Right hindlimb (tissue), 1 donor: ENCODE measurements at places on chromosomes 13 and 19.

DNA sequence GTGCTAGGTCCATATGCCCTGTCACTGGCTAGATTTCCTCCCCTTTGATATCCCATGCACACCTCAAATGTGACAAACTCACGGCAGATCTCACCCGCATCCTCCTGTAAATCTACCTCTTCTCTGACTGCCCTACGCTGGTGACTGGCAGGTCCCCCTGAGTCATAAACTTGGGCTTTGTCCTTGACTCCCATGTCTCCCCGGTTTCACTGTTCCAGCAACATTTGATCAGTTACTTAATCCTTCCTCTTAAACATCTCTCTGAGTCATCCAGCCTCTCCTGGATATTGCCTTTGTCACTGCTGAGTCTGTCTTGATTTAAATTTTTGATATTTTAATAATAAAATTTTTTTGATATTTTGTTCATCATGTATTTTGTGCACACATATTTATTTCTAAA is 26.5 kb downstream of the FAM216B start:
- DNase-seq: no peak

DNA sequence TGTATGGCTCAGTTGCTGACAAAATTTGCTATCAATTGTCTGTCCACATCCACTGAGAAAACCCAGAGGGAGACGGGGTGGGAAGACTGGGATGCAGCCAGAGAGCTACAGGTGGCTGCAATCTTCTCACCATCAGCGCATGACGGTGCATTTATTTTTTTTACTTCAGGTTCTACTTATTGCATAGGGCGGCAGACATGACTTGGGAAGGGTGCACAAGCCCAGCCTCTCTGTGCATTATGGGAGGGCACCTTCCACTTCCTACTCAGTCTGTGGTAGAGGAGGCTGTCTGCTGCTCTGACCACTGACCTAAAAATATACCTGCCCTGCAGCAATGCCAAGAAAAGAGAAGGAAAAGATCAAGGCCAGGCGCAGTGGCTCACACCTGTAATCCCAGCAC is 73.1 kb downstream of the ABCC4 start:
- DNase-seq: no peak

DNA sequence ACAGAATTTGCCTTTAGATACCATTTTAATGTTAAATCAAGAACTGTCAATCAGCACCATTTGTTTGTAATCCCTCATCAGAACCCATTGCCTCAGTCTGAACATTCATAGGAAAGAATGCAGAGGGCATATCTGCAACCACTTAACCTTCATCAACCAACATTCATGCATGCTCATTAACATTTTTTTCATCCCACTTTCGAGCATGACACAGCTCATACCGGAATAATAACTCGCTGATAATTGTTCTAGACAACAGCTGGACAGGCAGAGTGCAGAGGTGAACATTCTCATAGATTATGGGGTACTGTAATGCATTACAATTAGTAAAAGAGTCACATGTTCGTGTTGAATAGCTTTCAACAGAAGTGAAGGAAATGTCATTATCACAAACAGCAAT is 216.8 kb downstream of the DIAPH3 start:
- DNase-seq: no peak

- DNase-seq: no peak
Observed at GRCh38 chr19:5961969-5962945, 15.7 kb downstream of the RANBP3 start.

- no peak for DNase-seq
Observed at GRCh38 chr13:30729801-30730200, 5.5 kb upstream of the ALOX5AP start.

GRCh38 chr13:24232037-24232436 is 71.5 kb downstream of the SPATA13 start:
- DNase-seq: no peak

DNA sequence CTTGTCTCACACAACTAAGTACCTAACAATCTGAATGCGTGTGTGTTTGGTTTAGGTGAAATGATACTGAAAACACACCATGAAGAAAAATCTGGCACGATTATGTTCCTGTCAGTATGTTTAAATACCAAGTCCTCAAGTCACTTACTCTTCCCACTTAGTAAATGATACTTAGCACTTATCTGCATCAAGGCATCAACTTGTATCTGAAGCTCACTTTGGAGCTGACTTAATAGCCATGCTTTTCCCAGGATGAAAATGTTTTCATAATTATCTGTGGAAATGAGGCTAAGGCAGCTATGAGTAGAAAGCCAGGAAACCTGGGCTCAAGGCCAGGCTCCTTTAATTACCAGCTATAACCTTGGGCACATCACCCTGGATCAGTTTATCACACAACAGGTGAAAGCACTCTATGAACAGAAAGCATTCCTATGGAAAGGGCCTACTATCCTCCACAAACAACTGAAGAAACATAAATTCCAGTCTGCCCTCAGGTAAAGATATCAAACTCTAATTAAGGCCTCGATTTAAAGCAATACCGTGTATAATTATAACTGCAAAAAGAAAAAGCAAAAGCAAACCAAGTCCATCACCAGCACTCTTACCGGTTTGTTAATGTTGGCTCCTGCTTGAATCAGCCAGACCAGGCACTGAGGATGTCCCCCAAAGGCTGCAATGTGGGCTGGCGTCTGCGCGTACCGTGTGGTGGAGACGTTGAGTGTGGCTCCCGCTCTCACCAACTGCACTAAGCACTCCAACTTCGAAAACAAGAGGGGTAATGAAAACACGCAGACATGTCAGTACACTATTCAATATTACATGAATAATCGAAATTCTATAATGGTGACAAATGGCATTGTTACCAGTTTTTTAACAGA is 4.6 kb downstream of the ANKRD10 start:
- no peak for DNase-seq

DNA sequence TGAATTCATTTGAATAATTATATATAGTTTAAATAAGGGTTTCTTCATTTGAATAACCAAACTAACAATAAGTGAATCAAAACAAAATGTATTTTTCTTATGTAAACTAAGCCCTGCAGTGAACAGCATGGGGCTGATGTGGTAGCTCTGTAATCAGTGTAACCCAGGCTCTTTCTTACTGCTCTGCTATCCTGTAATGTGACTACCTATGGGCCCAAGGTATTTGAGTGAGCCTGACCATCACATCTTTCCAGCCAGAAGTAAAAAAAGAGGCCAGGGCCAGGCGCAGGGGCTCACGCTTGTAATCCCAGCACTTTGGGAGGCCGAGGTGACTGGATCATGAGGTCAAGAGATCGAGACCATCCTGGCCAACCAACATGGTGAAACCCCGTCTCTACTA is 494.6 kb downstream of the DCT start:
- no peak for DNase-seq

DNA sequence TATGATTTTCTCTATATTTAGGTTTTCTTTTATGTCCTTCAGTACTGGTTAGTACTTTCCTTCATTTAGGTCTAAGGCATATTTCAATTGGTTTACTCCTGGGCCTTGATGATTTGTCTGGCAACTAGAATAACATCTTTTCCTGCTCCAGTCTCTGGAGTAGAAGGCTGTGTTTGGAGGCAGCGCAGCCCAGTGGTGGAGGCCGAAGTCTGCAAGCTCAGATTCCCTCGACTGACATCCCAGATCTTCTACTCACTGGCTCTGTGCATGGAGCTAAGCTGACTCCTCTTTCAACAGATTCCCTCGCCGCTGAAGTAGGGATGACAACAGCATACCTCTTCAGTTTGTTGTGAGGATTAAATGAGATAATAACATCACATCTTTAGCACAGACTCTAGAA is 141.0 kb downstream of the RAP2A start:
- peak; percentile 55 for DNase-seq

- DNase-seq: peak; percentile 71
Observed at GRCh38 chr19:4831304-4831978, at the start of gene TICAM1. Gene TICAM1, minus strand, starts transcription at chr19:4831712. Its CDS starts 13,335 bp downstream, at chr19:4818377.

DNA sequence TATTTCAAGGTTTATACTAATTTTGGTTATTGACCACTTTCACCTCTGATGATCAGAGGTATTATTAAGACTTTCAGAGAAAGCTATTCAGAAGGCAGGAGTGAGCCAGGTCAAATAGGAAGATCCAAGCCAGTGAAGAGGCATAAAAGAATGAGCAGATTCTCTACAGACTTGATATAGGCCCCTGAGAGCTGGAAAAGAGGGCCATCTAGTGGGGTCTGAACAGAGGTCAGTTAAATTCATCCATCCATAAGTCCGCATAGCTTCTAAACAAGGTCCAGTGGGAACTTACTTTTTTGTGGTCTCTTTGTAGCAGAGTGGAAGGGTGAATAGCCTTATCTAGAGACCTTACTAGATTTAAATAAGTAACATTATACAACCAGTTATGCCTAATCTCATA is 126.6 kb upstream of the UFM1 start:
- peak; percentile 17 for DNase-seq

DNA sequence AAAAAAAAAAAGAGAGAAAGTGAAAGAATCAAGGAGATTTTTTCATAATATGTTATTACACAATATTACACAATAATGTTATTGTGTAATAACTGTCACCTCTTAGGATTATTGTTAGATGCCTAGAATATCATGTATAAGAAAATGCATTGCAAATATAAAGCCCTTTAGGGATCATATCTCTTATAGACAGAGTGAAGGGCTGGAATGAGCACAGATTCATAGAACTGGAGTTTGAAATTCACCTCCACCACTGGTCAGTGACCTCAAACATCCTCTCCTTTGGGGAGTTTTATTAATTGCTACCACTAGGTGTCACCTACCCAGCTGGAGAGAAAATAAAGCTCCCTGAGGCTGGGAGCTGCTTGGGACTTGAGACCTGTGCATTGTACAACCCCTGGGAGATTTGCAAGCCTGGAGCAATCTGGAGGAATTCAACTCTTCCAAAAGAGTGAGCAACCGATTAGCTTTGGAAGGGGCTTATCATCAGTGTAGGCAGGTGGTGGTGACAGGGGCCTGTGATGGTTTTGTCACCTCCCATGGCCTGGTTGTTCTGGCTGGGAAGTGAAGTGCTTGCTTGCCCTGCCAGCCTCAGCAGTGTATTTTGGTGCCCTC is 30.3 kb upstream of the FRY start:
- no peak for DNase-seq

- DNase-seq: no peak
Observed at GRCh38 chr13:104286566-104287290, 1220.5 kb upstream of the SLC10A2 start.

GRCh38 chr13:62292714-62293480 is 877.2 kb upstream of the PCDH20 start:
- no peak for DNase-seq

DNA sequence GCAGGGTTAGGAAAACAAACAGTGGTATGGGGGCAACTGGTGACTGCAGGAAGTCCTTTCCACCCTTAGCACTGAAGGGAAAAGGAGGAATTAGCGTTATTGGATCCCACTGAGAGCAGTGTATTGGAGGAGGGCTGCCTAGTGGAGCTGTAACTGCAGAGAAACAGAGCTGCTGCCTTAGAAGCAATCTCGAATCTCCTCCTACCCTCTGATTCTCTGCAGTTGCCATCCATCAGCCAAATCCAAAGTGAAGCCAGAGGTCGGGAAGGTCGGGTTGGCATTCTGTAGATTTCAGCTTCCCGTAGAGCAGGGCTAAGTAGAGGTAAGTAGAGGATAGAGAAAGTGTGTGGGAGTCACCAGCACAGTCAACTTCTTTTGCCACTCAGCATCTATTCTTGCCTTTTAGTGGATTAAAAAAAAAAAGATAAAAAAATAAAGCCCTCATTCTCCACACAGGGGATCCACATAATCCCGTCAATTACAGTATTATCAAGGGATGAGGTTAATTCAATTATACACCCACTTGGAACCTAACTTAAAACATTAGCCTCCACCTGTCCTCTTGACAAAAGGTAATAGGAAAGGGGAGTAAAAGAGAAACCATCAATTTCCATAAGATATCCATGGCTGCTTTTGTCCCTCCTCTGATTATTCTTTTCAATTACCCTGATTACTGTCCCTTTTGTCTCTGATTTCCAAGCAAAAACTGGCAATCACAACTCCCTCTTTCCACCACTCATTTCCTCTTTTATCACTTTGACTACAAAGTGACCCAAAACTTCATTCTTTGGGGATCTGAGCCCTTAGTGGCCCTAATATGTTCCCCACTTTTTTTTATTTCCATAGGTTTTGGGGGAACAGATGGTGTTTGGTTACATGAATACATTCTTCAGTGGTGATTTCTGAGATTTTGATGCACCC is 234.7 kb downstream of the RBM26 start:
- DNase-seq: no peak

GRCh38 chr19:51803967-51804366 is 9.0 kb downstream of the FPR3 start:
- no peak for DNase-seq

DNA sequence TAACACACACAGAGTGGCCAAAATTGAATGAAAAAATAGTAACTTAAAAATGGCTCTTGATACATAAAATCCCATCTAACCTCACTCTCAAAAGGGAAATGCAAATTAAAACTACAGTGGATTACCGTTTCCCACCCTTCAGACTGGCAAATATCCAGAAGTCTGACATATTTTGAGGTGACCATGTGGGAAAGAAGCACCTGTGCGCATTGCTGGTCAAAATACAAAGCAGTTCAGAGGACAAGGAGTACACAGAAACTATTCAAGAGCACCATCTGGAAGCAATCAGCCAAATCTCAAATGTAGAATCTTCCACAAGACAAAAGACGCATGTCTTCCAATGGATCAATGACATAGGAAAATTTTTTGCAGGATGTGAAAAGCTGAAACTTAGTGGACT is 23.2 kb downstream of the NALCN start:
- no peak for DNase-seq

- DNase-seq: no peak
Observed at GRCh38 chr13:48615049-48615448, 38.7 kb upstream of the CYSLTR2 start.

GRCh38 chr13:35191883-35192282 is 249.8 kb downstream of the NBEA start:
- DNase-seq: no peak

DNA sequence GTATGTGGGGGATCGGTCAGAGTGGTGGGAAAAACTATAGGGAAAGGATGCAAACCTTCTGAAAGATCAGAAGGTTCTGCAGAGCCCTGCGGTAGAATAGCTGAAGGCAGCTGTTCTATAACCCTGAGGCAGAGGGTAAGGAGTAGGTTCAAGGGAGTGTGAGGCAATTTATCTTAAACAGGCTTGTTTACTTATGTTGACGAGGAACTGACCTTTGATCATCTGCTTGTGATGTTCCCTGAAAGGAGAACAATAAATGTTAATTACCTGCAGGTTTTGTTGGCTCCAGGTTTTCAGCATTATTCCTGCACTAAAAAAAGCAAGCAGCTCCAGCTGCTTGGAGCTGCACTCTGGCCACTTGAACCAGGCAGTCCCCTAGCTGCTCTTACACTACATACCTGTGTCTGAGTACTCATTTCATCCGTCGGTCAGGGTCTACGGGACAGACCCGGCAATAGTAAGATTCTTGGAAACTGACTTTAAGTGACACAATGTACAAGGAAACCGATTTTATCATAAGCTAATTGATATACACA is 202.1 kb downstream of the TBC1D4 start:
- DNase-seq: no peak

- DNase-seq: peak; percentile 48
Observed at GRCh38 chr13:23985839-23986238, 88.5 kb upstream of the C1QTNF9B start.

- no peak for DNase-seq
Observed at GRCh38 chr19:50573741-50574461, 5.7 kb upstream of the LRRC4B start.
